ENCODE measurements at places on chromosomes 7 and 10. TPM values are rescaled to one million over a fixed set of nuclear protein-coding genes. Genes with fewer than 3 reads are reported as not detected.

STAM gene
- 18.5 TPM for total RNA-seq

SDK1 gene
- total RNA-seq: 0.04 TPM

- no peak for DNase-seq
Observed at GRCh38 chr10:71361581-71361980, 35.1 kb upstream of the CDH23 start.

- no peak for DNase-seq
Observed at GRCh38 chr7:42693722-42694121, 218.1 kb downstream of the C7orf25 start.

DNA sequence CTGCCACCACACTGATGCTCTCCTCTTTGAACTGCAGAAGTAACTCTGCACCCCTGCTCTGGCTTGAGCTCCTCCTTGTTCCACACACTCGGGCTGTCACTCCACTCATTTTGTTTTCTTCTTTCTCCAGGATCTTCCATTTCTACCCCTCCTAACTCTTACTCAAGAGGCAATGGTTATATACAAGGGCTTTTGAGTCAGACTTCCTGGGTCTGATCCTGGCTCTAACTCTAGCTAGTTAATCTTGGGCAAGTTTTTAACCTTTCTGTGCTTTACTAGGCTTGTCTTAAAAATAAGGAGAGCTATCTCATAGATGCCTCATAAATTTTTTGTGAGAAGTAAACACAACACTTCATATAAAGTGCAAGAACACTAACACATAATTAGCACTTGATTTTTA lies 45.3 kb upstream of the GNAI1 start:
- no peak for DNase-seq

DNA sequence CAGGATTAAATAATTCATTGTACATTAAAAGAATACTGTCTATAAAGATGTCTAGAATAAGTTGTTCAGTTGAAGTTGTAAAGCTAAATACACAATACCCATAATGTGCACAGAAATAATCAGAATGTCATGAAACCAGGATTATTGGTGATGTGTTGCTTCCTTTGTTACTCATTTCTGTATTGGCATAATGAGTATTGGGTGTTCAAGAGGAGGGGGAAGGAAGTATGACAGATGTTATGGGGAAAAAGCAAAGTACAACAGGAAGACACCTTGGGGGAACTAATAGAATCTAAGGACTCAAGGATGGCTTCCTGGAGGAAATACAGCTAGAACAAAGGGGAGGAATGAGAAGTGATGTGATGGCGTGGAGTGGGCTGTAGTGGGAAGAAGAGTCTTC lies 15.0 kb downstream of the ANKRD1 start:
- DNase-seq: no peak

AKR1C1 gene
- 0.22 TPM for total RNA-seq
